CD4-positive, alpha-beta T cell treated with Interleukin-10 for 1 hour (primary cell): ENCODE measurements at places on chromosomes 4 and X.
A peak's percentile ranks its signal among the peaks of the same experiment; 100 is the strongest.

- DNase-seq, result no peak
These were observed 108.3 kb upstream of the USP9X start for GRCh38 chrX:40976981-40977380.

- DNase-seq, result no peak
These were observed 8.9 kb upstream of the C1QTNF7 start for GRCh38 chr4:15418956-15419355.

DNA sequence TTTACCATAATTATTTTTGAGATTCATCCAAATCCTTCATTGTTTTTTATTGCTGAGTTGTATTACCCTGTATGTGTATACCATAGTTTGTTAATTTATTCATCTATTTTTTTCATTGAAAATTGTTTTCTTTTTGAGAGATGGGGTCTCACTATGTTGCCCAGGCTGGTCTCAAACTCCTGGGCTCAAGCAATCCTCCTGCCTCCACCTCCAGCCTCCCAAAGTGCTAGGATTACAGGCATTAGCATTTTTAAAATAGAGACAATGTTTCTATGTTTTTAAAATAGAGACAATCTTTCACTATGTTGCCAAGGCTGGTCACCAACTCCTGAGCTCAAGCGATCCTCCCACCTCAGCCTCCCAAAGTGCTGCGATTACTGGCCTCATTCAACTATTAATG is 1.6 kb upstream of the MAGIX start:
- no peak for DNase-seq

GRCh38 chr4:187491286-187491685 is 504.3 kb upstream of the ZFP42 start:
- DNase-seq, result no peak

DNA sequence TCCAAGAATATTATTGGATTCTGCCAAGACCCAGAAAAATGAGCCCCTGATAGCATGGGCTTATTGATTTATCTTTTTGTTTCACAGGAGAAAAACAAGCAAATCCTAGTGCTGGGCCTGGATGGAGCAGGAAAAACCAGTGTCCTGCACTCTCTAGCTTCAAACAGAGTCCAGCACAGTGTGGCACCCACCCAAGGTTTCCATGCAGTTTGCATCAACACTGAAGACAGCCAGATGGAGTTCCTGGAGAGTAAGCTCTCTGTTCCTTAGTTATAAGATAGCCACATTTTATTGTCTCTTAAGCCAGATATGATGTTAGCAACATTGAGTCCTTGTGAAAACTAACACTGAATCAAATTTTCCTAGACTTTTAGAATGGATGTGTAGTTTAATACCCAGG is 5.5 kb downstream of the ARL9 start:
- DNase-seq, result no peak

DNA sequence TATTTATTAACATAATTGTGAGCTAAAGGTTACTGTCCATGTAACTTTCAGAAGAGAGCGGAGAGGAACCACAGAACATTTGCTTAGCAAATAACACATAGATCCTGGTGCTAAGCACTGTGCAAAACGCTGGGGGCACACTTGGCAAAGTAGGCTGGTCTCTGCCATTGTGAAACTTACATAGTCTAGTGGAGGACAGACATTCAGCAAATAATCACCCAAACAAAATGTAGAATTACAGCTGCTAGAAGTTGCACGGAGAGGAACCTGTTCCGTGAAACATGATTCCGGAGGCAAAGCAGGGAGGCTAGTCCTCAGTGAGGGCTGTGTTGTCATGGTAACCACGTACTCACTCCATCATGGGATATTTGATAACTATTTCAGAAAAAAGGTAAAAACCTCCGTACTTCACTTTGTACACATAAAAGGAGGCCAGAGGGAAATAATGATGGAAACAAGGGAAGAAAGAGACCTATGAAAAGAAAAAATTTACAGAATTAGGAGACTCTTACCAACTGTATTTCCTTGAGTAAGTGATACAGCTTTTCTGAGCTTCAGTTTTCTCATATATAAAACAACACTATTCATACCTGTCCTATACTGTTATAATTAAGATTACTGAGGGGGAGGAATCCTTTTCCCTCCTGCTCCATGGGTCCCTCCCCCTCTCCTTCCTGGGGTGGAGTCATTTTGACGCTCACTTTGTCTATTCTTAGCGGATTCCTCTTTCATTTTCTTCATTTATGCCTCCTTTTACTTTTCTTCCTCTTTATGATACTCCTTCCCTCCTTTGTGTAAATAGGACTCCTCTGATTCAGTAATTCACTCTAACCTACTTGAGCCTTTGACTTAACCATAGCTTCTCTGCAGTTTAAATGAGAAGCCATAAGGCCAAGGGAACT is 825 bp upstream of the RASGEF1B start:
- no peak for DNase-seq

- DNase-seq, result no peak
These were observed 1.0 kb downstream of the GAB3 start for GRCh38 chrX:154749856-154750255.

- no peak for DNase-seq
These were observed 25.9 kb upstream of the FAM241A start for GRCh38 chr4:112119353-112119783.

- no peak for DNase-seq
These were observed 149.2 kb downstream of the BCOR start for GRCh38 chrX:39948582-39948981.

DNA sequence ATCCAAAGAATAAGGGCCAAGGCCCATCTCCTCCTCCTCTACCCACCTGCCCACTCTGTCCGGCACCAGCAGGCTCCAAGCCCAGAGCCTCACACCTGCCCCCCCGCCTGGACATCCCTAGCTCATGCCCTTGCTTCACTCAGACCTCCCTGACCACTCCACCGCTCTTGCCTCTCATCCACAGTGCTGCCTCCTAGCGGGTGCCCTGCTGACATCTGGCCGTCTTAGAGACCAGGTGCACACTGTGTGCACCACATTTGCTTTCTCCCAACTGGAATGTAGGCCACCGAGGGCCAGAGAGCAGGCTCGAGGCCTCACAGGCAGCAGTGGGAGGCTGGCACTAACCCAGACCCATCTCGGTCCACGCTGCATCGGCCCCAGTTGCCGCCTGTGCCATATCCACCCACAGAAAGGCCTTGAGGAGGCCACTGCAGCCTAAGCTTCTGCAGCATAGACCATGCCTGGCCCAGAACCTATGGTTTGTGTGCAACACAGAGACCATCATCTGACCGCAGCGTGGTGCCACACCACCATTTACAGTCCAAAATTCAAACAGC is 13.5 kb downstream of the LETM1 start:
- no peak for DNase-seq

DNA sequence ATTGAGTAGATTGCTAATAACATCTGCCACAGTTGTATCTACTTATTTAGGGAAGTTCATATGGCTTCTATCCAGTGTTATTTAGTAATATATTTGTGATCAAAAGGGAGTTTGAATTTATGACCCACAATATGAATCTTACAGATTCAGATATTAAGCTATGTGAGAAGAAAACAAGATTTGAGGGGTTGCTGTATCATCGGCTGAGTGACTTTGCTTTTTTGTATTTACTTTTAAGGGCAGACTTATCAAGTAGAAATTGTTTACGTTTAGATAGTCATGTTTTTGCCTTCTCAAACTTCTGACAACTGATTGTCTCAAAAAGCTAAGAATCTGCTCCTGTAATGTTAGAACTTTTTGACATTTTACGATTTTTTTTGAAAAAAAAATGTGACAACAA is 17.2 kb upstream of the DCK start:
- DNase-seq, result no peak

DNA sequence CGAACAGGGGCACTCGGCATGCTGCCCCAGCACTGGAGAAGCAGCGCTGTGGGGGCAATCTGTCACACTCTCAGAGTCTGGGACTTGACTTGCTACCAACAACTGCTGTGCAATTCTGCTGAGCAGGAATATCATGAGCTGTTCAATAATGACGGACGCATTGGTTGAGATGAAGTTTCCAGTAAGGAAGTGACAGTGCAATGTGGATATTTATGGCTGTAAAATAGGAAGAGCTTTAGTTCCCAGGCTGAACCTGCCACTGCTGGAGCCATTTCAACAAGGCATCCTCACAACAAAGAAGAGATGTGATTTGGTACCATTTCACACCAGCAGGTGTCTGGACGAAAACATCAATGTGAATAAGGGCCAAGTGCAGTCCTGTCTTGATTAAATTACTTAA is 24.2 kb downstream of the CHST7 start:
- DNase-seq, result no peak

GRCh38 chr4:5409237-5409636 is 299.1 kb downstream of the EVC2 start:
- DNase-seq, result no peak

GRCh38 chr4:173504181-173504503 is 25.9 kb downstream of the HAND2 start:
- DNase-seq, result no peak

- DNase-seq, result no peak
These were observed 12.3 kb upstream of the VCX2 start for GRCh38 chrX:8183346-8183745.

- no peak for DNase-seq
These were observed 56.6 kb downstream of the INTS12 start for GRCh38 chr4:105651884-105652283.

DNA sequence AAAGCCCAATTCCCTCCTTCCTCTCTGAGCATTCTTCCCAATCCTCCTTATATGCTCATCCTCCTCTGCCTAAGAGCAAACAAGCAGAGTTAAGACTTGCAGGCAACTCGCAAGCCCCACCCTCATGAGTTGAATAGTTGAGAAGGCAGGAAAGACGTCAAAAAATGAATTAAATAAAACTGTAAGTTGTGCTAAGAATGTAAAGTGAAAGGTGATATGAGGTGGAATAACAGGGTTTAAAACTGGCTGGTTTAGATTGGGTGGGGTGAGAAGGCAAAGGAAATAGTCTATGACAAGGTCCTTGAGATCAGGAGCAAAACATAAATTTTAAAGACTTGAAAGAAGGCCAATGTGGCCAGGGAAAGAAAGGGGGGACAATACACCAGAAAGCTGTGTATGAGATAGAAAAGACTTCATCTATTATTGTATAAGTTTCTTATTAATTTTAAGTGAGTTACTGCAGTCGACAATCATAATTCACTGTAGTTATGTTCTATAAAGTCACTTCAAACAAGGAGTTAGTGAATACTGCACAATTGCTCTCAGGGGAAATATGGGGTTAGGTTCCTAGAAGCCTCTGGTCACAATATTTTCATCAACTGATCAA is 124.9 kb downstream of the RELL1 start:
- no peak for DNase-seq

GRCh38 chr4:26496207-26496783 is 6.0 kb upstream of the CCKAR start:
- DNase-seq, result no peak

DNA sequence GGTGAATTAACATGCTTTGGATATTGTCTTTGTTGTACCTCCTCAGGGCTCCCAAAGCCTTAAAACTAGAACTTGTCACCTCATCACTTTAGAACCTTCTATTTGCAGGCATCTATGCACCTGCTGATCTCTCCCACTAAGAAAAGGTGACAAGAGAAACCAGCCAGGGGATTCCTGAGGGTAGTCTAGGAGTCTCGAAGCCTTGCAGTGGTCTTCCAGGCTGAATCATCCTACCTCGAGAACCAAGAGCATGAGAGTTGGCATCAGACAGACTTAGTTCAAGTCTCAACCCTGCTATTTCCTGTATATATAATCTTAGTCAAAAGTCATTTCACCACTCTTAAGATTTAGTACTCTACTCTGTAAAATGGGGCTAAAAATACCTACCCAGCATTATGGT is 29.6 kb downstream of the RTL5 start:
- no peak for DNase-seq

DNA sequence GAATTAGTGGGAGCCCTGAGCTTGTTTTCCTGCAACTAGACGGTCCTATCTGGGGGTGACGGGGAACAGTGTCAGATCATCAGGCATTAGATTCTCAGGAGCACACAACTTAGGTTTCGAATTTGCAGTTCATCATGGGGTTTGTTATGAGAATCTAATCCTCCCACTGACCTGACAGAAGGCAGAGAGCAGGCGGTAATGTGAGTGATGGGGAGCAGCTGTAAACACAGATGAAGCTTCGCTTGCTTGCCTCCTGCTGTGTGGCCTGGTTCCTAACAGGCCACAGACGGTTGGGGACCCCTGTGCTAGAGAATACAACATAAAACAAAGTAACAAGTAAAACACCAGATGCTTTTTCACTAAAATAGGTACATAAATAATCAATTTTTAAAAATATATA is 86.2 kb upstream of the BLTP1 start:
- no peak for DNase-seq

GRCh38 chrX:20437683-20438082 is 171.0 kb upstream of the RPS6KA3 start:
- peak; percentile 38 for DNase-seq

- no peak for DNase-seq
These were observed 42.1 kb upstream of the HOPX start for GRCh38 chr4:56723201-56723605.

GRCh38 chr4:154977228-154977627 is 196.2 kb downstream of the RBM46 start:
- DNase-seq, result no peak

DNA sequence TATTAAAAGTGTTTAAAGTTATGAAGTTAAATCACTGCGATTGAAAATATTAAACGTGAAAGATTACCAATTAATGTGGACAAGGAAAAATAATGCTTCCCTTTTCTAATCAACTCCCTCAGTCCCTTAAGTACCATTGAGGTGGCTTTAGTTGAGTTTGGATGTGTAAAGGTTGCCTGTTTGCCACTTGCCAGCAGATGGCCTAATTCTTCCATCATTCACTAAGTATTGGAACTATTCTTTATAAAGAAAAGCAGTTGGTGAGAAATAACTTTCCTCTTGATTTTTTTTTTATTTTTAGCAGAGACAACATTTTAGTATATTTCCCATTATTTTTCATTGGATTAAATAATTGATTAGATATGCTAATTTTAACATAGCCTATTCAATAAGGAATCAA is 295.9 kb upstream of the TACR3 start:
- no peak for DNase-seq
